ENCODE measurements at places on chromosomes 7 and 10.

- no peak for ATAC-seq
These were observed 23.2 kb downstream of the PLAC9 start for GRCh38 chr10:80155696-80156215.

- ATAC-seq: no peak
These were observed 549.0 kb downstream of the REEP3 start for GRCh38 chr10:64070241-64070640.

DNA sequence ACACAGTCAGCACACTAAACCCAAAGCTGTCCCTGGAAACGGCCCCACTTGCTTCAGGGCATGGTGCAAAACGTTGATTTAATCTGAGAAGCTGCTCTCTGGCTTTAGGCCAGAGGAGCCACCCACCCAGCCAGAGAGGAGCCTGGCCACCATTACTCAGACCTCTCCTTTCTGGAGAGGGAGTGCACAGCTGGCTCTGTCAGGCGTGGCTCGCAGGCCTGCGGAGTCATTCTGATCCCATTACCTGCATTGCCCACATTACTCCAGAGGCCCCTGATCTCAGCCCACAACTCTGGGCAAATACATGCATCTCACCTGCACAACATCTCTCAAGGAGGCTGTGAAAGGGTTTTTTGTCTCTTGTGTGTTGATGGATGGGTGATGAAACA lies 370.0 kb upstream of the IGFBP3 start:
- peak; percentile 78 for ATAC-seq

- no peak for ATAC-seq
These were observed 167.0 kb downstream of the SFMBT2 start for GRCh38 chr10:7243873-7244272.

GRCh38 chr10:3287572-3288445 lies 115.2 kb upstream of the PITRM1 start:
- no peak for ATAC-seq

GRCh38 chr10:29496341-29497162 lies 138.2 kb downstream of the SVIL start:
- peak; percentile 97 for ATAC-seq

DNA sequence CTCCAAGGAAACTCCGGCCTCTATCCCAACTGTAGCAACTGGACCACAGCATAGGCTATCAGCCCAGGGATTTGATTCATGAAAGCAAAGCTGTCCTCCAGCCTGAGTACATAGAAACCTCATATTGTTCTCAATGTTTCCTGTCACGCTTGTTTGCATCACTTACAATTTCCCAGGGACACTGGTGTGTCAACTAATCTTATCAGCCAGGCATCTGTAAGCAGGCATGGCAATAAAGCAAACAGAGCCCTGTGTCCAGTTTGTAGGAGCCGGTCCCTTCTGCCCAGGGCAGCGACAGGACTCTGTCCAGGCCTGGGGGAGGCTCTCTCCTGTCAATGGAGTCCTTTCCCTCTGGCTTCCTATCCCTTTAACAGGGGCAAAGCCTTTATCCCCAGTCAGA lies 23.0 kb upstream of the CDHR3 start:
- peak; percentile 64 for ATAC-seq

DNA sequence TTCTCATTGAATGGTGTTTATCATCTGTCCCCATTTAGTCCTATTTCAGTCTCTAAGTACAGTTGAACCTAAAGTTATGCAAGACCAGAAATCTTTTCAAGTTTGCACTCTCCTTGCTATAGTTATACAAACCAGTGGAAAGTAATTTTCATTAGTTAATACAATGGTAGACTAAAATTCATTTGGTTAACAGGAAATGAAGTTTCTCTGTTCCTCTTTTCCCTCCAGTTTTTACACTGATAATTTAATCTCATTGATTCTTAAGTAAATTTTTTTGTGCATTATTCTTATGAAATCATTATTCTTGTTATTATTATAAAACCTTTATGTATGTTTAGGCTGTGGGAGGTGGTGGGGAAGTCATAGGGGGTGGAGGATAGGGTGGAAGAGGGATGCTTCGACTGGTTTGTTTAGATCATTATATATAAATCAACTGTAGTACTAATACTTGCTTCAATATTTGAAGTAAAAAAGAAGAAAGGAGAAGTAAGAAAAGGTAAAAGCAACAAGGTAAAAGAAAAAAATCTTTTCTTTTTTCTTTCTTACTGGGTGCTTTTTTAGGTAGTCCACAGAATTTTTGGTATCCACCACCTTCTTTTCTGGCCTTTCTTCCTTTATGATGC lies 104.1 kb downstream of the GPR85 start:
- ATAC-seq: no peak

DNA sequence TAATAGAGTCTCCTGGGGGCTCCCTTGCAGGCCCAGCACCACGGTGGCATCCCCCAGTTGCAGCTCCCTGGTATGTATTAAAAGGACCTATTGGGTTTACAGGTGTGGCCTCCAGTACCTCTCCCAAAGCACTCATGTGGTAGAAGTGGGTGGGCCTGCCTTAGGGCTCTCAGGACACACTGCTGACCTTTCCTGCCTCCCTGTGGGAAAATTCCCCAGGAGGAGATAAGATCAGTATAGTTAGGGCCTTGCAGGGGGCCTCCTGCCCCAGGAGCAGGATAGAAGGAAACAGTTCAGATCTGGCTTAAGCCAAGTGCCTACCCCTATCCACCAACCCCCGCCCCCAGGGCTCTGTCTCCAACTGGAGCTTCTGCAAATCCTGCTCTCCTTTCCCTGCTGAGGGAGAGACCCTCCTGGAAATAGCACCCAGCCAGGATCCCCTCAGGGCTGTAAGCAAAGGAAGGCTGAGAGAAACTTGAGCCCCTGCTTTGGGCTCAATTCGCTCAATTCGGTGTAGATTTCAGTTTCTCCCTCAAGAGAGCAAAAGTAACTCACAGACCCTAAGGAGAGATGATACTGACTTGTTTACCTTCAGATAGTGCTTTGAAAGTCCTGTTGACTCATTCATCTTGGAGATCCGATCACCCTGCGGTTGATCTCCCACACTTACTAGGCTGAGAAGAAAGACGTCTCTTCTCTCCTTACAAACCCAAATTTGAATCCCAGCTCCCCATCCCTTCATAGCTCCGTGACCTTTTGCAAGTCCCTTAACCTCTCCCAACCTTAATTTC lies 130.6 kb downstream of the WDR11 start:
- ATAC-seq: no peak

- ATAC-seq: peak; percentile 19
These were observed 1.1 kb downstream of the AHR start for GRCh38 chr7:17299483-17299991.
